ENCODE measurements at places on chromosomes 1 and 21.

DNA sequence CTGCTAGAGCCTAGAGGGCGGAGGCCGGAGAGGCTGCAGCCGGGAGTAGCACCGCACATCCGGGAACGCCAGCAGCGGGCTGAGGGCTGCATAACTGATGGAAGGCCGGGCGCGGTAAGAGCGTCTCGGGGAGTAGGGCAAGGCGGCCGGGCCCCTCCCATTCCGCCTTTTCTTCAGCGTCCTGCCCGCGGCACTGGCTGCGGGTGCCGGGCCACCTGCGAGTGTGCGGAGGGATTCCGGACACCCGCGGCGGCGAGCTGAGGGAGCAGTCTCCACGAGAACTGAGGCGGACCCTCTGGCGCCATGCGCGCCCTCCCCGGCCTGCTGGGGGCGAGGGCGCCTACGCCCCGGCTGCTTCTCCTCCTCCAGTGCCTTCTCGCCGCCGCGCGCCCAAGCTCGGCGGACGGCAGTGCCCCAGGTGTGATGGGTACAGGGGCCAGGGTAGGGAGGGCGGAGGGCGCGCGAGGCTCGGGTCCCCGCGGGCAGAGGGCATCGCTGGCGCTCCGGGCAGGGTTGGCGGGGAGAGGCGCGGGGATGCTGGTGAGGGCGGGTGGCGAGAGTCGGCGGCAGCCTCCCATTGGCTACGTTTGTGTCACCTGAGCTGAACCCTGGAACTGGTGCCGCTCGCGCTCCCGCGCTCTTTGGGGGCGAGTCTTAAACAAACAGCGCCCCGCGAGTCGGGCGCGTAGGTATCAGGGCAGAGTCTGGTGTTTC is 334.4 kb downstream of the SRGAP2C start:
- DNase-seq = peak; percentile 78

DNA sequence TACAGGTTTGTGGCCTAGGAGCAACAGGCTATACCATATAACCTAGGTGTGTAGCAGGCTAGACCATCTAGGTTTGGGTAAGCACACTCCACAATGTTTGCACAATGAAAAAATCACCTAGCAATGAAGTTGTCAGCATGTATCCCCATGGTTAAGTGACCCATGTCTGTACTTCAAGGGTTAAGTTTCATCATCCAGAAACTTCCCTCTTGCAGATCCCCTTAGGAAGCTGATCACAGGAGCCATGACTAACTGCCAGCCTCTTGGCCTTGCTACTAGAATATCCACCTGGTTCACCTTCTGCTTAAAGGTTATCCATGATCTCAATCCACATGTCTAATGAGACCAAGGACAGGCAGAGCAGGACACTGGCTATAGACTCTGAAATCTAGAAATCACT is 3.5 kb upstream of the UBXN10 start:
- DNase-seq = no peak

DNA sequence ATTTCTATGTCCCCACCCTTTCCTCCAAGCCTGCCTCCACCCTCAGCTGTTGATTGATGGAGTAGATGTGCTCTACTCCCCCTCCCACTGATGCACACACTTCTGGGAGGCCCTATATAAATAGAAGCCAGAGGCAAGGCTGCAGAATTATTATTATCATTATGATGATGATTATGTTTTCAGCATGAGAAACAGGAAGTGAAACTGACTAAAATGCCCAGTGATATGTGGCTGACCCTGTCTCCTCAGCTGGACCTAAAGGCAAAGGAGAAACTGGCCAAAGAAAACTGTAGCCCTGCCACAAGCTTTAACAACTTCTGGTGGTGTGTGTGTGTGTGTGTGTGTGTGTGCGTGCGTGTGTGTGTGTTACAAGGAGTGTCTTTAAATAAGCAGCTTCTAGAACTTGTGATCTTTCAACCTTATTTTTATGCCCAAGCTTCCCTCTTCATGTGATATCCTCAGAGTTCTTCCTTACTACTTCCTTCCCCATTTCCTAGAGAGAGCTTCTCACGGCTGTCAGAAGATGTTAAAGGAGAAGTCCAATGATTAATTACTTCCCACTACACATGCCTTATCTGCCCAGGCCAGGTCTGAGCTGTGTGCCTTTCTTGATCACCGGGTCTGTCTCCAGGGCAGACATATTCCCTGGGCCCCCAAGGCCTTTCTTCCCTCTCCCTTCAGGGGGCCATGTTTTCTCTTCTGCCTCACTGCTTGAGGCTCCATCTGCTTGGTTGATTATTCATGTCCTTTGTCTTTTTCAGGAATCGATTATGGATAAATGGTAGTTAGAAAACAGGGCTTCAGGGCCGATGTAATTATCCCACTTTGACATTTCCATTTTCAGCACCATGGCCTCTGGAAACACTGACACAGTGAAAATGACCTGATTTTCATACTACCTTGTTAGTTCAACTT is 11.6 kb upstream of the MAPKAPK2 start:
- DNase-seq = no peak

DNA sequence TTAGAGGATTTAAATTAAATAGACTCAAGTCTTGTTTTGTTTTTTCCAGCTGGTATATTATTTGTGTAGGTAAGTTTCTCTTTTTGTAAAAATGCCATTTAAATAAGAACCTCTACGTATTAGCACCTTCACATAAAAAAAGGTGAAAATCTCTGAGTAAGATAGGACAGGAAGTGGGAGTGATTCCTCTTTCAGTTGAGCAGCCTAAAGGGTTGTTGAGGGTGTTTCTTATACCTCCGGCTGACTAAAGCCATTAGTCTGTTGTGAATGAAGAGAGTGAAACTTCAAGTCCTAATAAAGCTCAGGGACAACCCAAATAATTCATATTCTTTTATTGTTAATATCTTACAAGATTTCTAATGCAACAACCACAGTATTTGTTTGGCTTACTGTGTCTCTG is 188.7 kb downstream of the CHRM3 start:
- DNase-seq = no peak

DNA sequence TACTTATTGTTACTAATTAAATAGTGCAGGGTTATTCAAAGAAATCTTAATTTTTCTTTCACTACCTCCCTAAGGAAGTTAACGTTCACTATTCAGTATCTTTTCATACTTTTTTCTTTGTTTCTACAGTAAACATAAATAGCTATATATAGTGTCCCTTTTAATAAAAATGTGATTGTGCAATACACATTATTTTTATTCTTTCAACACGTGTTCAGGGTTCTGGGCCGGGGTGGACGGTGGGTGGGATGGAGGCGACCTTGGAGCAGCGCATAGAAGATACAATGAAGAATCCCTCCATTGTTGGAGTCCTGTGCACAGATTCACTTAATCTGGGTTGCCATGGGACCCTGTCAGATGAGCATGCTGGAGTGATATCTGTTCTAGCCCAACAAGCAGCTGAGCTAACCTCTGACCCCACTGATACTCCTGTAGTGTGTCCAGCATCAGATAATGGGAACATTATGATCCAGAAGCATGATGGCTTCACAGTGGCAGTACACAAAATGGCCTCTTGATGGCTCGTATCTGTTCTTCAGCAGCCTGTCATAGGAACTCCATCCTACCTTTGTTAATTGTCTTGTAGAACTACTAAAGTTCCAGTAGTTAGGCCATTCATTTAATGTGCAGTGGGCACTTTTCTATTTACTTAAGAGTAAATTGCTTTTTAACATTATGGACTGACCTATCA is 155.9 kb upstream of the L1TD1 start:
- DNase-seq = no peak

- no peak for DNase-seq
Observed at GRCh38 chr1:86965012-86965826, 50.8 kb downstream of the HS2ST1 start.

DNA sequence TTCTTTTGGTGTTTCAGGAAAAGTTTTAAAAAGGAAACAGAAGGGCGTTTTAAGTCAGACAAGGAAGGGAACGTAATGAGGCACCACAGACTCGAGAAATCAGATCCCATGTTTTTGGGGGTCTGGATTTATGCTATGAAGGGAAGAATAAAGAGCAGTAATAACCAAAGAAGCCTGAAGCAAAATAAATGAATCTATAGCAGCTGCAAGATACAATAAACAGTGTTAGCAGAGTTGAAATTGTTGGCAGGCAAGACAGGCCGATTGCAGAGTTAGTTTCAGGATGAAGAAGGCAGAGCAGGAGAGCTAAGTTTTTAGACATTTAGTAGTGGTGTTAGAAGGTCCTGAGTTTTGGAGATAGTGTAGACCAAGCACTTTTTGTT is 425 bp downstream of the DDR2 start:
- no peak for DNase-seq

DNA sequence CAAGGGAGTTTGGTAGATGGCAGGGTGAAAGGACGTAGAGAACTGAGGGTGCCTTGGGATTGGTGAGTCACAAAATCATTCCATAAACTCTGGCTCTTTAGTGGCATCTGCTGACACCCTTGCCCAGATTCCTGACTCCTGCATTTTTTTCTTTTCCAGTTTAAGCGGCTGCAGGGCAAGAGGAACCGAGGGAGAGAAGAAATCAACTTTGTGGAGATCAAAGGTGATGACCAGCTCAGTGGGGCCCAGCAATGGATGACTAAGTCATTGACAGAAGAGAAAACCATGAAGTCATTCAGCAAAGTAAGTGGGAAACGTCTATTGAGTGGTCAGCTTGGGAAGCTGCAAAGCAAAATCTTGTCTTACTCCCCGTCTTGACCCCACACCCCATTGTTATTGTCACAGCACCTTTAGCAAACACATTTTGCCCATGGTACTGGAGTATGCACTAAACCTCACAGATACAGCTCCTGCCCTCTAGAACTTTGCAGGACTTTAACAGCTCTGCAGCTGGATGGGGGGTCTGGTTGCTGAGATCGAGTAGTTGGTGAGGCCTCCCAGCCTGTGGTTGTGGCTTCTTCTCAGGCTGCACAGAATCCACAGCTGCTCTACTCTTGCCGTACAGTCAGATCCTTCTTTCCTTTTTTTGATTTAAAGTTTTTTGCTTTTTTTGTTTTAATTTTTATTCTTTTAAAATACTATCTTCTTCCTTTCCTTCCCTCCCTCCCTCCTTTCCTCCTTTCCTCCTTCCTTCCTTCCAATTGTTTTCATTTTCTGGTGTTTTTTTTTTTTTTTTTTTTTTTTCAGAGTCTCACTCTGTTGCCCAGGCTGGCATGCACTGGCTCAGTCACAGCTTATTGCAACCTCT is 21.9 kb downstream of the SH2D2A start:
- no peak for DNase-seq

DNA sequence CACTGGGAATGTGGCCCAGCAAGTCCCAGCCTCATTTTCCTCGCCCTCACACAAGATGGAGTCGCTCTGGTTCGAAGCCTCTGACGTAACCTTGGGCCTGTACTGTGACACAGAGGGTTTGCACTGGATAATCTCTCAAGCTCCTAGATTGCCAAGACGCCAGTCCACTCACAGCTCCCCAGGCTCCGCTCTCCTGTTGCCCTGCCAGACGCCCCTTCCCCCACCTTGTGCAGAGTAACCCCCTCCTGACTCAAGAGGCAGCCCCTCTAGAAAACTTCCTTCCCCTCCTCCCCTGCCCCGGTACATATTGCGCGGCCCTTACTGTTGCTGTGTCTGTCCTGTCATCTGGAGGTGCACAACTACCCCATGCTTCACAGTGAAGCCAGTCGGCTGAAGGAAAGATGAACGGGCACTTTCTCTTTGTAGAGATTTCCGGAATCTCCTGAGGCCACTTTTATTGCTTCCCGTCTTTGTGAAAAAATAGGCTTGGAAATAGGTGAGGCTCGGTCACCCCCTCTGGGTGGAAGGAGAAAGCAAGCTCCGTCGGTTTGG is 981 bp upstream of the KIAA1614 start:
- no peak for DNase-seq

GRCh38 chr21:45363921-45364467 is 41.0 kb upstream of the COL18A1 start:
- DNase-seq = no peak

- no peak for DNase-seq
Observed at GRCh38 chr1:201845331-201846083, 16.6 kb downstream of the IPO9 start.

GRCh38 chr1:212261361-212261929 is 23.8 kb upstream of the PPP2R5A start:
- no peak for DNase-seq

DNA sequence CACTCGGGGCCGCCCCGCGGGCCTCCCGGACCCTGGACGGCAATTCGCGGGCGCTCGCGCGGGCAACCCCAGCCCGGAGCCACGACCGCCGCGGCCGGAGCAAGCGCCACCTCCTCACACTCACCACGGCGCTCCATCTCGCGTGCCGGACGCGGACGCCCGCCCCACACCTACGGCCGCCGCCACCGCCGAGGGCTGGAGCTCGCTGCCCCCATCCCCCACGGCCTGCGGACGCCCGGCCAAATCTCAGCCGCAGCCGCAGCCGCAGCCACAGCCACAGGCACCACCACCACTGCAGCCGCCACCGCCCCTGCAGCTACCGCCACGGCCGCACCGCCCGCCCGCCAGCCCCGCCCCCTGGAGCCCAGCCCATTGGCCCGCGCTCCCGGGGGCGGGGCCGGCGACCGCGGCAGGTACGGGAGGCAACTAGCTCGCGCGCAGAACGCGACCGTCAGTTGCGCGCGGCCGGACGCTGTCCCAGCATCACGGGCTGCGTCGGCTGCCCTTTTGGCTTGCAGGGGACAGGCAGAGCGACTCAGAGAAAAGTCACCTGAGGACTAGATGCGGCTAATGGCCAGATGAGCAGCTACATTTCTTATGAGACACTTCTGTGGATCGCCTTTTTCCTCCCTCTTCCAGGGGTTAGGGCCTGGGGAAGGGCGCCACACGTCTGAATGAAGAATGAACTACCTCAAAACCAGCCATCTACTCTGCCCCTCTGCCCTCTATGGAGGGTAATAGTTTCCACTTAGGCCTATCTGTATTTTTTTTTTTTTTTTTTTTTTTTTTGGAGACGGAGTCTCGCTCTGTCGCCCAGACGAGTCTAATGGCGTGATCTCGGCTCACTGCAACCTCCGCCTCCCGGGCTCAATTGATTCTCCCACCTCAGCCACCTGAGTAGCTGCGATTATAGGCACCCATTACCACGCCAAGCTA is at the start of gene ARHGAP29:
ARHGAP29 (minus strand) TSS at position 294 of the 936 bp plus-strand sequence. CDS start 5,973 bp downstream, outside the sequence.
- no peak for DNase-seq

- no peak for DNase-seq
Observed at GRCh38 chr1:194194724-194195123, 1008.3 kb upstream of the B3GALT2 start.

GRCh38 chr1:226535666-226536065 is 12.9 kb upstream of the STUM start:
- no peak for DNase-seq

- DNase-seq = no peak
Observed at GRCh38 chr1:153364766-153365666, 7.4 kb downstream of the S100A9 start.

- DNase-seq = no peak
Observed at GRCh38 chr1:225677350-225678124, 24.6 kb upstream of the ENAH start.

Data from effector memory CD4-positive, alpha-beta T cell (primary cell).